Right ventricle myocardium inferior (tissue), 1 donor: ENCODE measurements at places on chromosomes 3 and 15. TPM values are rescaled to one million over a fixed set of nuclear protein-coding genes. Genes with fewer than 3 reads are reported as not detected.

Gene ARNT2
- total RNA-seq, result 4.9 TPM

Gene COL6A5
- not detected for total RNA-seq

Gene DPPA2
- not detected for total RNA-seq

Gene PTX3
- total RNA-seq, result 0.16 TPM

GRCh38 chr3:20310629-20311028, 124.6 kb upstream of the SGO1 start:
- peak; percentile 59 for DNase-seq

DNA sequence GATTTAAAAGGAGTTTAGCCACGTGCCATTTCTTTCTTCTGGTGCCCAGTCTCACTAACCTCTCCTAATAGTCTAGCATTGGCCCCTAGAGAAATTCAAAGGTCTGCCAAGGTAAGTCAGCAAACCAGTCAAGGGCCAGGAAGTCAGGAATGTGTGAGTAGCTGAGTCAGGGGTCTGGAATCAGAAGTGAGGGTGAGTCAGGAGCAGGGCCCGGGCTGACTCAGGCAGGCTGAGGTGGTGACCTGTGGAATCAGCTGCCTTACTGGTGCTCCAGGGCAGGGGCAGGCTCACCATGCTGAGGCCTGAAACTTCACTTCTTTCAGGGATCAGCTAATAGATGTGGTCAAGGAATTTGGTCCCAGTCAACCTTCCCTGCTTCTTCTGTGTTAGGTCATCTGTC, 105.8 kb upstream of the MYZAP start:
- no peak for DNase-seq

- DNase-seq, result no peak
These were observed 22.5 kb downstream of the CCR4 start for GRCh38 chr3:32973982-32974381.

- DNase-seq, result peak; percentile 67
These were observed 742 bp downstream of the TNK2 start for GRCh38 chr3:195907684-195907933.

GRCh38 chr15:32723171-32723948, 5.6 kb downstream of the GREM1 start:
- no peak for DNase-seq

Gene COMMD2
- total RNA-seq, result 18.0 TPM

DNA sequence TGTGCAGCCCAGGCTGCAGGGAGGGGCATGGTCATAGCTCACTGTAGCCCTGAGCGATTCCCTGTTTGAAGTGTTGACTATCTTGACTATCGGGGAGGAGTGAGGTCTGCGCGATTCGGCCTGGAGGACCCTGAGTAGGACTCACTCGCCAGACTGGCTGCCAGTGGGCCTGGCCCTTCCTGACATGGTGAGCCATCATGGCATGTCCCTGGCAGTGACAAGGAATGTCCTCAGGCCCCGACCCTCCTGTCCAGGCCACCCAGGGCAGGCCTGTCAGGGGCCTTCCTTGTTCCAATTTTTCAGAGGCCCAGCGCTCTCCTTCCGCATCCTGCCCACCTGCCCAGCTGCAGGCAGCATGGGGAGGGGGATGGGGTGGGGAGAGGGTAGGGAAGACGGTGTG, 5.2 kb upstream of the OCA2 start:
- no peak for DNase-seq

DNA sequence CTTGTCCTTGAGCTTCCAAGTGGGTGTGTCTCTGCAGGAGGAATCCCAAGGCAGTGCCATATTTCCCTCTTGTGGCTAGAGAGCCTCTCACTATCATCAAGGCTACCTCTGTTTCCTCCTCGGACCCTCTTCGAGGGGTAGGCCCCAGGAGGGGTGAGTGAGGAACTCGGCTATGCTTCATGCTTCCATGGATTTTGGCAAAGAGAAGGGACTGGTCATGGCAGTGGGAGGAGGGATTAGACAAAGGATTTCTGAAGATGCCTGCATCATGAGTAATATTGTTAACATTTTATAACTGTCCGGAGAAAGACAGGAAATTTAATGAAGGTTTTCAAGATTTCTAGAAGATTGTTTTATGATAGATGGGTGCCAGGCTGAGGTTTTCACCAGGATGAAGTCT, 241.5 kb downstream of the CLSTN2 start:
- DNase-seq, result no peak

Gene TRAK1
- total RNA-seq, result 267 TPM

DNA sequence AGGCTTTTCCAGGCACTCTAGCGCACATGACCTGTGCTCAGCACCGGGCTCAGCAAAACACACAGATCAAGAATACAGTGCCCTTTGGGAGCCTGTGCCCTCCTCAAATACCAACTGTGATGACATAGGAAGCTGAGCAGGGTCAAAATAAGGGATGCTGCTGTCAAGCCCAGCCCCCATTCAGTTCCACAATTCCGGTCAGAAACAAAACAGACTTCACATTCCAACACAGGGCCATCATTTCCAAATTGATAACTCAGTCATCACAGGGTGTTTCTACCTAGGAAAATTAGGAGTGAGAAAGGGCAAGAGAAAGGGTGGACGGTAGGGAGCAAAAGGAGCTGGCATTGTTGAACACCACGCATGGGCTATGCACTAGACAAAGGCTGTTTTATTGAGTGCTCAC, 158.4 kb upstream of the CCDC54 start:
- no peak for DNase-seq

- DNase-seq, result no peak
These were observed 40.5 kb upstream of the SH3BP5 start for GRCh38 chr3:15372918-15373317.

Gene DNAH12
- not detected for total RNA-seq

DNA sequence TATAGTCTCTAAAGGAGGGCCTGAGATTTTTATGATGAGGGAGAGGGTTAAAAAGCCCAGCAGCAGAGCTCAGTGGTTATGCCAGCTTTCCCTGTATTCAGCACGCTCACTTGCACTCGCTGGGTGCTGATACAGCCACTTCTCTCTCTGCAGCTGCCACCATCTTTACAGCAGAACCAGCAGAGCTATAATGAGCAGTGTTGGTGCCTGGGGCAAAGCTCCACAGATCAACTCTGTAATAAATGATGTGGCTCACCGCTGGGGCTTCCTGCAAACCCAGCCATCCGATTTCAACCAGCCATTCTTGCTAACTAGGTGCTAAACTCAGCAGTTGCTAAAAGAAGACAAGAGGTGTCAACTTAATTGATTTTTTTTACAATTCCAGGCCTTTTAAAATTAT, 48.0 kb downstream of the ARNT2 start:
- no peak for DNase-seq

- DNase-seq, result no peak
These were observed 1487.0 kb upstream of the GBE1 start for GRCh38 chr3:83248454-83248853.

Gene IMPG2
- 0.14 TPM for total RNA-seq

Gene C3orf85
- not detected for total RNA-seq

DNA sequence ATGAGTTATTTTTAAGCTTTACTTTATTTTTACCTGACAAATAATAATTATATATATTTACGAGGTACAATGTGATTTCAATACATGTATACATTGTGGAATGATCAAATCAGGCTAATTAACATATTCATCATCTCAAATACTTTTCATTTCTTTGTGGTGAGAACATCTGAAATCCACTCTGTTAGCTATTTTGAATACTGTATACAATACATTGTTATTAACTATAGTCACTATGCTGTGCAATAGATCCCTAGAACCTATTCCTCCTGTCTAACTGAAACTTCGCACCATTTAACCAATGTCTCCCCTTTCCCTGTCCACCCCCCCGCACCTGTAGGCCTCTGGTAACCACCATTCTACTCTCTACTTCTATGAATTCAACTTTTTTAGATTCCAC, 7.9 kb upstream of the SPPL2A start:
- no peak for DNase-seq

DNA sequence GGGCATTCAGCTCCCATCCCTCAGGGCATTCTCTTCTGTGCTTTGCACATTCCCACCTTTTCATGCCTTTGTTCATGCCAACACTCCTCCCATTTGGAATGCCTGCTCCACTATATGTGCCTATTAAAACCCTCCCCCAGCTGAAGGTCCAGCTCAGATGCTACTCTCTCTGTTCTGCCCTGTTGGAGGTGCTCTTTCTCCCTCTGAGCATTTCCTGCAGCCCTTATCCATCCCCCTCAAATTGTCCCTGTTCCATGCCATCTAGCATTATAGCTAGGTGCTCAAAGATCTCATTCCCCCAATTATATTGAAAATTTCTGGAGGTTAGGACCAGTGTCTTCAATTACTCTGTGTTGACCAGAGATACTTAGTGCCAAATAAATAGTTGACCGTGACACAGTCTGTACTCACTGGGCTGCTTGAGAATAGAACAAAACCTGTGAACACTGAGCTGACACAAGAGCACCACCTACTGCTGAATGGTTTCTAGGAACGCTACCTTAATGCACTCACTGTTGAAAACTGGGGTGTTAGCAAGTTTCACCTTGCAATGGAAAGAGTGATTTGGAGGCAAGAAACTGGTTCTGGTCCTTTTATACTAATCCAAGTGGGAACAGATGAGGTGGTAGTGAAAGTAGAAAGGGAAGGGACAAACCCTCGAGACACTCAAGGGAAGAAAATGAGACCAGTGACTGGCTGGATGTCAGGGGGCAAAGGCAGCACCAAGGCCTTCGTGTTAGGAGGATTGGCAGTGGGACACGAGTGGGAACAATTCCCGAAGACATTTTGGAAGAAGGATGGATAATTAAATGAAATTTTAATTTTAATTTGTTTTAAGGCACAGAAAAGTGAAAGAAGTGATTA, 289.8 kb upstream of the ROPN1 start:
- DNase-seq, result no peak

DNA sequence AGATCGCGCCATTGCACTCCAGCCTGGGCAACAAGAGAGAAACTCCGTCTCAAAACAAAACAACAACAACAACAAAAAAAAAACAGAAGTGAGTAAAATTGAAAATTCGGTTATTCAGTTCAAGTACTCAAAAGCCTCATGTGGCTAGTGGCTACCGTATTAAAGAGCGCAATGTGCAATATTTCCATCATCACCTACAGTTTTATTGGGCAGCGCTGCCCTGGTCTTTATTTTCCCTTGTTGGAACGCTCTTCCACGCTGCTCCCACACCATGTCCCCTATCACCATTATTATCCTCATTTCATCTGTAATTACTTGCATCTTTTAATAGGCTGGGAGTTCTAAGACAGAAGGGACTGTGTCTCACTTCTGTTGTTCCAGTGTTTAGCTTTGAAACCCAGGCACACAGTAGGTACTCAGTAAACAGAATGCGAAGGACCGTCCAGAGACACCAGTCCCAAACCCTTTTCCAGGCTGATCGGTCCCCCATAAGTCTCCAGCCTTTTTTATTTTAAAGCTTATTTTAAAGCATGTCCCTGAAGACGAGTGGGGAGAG, 423 bp upstream of the HACD3 start:
- no peak for DNase-seq

Gene CISH
- total RNA-seq, result 13.2 TPM

Gene CYP1A2
- not detected for total RNA-seq

DNA sequence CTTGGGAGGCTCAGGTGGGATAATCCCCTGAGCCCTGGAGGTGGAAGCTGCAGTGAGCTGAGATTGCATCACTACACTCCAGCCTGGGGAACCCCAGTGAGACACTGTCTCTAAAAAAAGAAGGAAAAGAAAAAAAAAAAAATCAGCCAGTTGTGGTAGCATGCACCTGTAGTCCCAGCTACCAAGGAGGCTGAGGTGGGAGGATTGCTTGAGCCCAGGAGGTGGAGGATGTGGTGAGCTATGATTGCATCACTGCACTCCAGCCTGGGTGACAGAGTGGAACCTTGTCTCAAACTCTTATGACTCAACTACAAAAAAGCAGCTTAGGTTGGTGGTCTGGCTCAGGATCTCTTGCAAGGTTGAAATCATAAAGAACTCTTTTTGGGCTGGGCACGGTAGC, 19.3 kb upstream of the GPX1 start:
- no peak for DNase-seq

DNA sequence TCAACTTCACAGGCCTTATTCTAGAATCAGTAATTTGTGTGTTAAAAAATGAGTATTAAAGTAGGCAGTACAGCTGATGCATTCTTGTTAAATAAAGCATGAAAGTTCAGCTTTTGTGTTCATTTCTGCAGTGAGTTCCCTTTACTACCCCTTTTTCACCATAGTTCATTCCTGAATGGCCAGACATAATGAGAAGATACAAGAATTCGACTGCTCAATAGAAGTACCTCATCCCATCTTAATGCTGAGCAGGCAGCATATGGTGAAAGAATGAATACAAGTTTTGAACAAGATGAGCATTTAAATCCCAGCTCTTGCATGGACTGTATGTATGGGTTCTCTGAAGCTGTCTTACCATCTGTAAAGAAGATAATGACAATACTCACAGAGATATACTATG, 647.6 kb upstream of the TGFBR2 start:
- no peak for DNase-seq

GRCh38 chr3:183349421-183350157, 78.8 kb downstream of the MCF2L2 start:
- DNase-seq, result no peak

GRCh38 chr3:194061421-194062030, 74.4 kb upstream of the HES1 start:
- no peak for DNase-seq

DNA sequence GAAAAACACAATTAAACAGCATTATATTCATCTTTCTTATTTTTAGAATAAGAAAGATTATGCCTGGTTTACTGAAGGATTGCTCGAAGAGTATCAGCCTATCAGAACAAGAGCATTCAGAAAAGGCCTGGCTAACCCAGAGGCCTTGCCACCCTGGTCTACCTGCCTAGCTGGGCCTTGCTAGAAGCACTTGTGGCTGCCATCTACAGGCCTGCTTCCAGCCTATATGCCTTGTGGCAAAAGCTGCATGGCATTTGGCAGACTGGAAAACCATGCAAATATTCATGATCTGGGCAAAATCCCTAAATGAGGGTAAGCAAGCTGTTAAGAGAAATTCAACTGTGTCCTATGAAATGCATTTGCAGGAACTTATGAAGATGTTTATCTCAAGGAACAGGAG, 9.3 kb upstream of the ATP13A4 start:
- DNase-seq, result no peak

DNA sequence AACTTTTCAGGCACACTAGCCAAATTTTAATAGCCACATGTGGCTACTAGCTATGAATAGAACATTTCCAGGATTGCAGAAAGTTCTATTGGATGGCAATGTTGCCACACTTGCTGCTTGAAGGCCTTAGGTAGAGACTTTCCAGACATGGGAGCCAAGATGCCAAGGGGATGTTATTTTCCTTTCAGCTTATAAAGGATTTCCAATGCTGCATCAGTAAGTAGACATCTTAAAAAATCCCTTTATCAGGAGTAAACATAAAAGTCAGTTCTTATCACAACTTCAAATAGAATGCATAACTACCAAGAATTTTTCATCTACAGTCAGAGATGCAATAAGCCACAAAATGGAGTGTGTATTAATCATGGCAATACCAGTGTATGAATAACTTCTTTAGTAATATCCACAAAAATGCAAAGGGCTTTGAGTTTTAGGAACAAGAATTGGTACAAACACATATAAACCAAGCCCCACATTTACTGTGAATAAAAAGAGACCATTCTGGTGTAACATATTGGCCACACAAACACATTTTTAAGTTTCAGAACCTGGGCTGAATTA, 457.1 kb upstream of the ADAMTS9 start:
- no peak for DNase-seq

Gene CEMIP
- 0.14 TPM for total RNA-seq

GRCh38 chr3:126960604-126960995, 22.3 kb upstream of the PLXNA1 start:
- DNase-seq, result peak; percentile 74

Gene CTSH
- 67.8 TPM for total RNA-seq

Gene MST1R
- 1.2 TPM for total RNA-seq
